Stomach (tissue), 19 donors: ENCODE measurements at places on chromosomes 3 and 15. TPM values are rescaled to one million over a fixed set of nuclear protein-coding genes. Genes with fewer than 3 reads are reported as not detected.

Gene PAQR9
- not detected for polyA plus RNA-seq

Gene GRK7
- polyA plus RNA-seq, result not detected

Gene DNASE1L3
- polyA plus RNA-seq, result 0.44 TPM

Gene CPNE4
- polyA plus RNA-seq, result 0.15 TPM

DNA sequence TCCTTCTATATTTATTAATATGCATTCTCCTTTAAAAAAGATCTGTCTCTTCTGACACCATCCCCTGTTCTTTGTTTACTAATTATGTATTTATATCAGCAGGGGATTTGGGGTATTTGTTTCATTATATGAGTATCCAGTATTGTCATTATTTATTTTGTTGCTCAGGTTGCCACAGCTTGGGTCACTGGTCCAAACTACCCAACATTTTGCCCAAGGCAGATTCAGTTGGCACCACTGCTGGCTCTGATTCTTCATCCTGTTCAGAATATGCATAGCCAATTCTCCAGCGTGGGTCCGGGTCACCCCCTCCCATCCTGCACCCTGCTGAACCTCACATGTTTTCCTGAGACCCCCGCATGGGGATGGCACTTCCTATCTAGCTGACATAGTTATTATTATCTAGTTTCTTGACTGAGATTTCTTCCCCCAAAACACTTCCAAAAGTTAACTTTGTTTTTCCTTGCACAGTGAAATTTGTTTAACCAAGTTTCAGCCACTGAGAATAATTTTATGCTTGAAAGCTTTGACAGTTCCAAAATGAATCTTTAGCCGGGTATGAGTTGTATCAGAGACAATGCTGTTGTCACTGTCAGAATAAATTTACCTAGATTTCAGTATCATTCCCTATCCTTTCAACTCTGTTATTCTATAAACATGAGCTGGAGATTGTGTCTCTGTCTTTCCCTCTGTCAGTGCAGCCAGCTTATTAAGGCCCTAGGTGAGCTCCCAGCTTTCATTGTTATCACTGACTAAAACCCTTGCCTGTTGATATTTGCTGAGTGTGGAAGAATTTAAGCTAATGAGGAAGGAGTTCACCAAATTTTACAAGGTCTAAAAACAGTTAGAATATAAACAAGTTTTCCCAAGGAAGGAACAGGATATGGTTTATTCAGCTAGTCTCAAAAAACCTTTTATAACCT is 70.3 kb downstream of the TGFBR2 start:
- peaks cover 86% of the 10 kb centered on the region for H3K36me3 ChIP-seq
- H3K4me1 ChIP-seq, result peaks cover 27% of the 10 kb centered on the region
- no peak overlapping the region for H3K4me3 ChIP-seq
- no peak for DNase-seq
- no peaks in the 10 kb centered on the region for H3K27me3 ChIP-seq

DNA sequence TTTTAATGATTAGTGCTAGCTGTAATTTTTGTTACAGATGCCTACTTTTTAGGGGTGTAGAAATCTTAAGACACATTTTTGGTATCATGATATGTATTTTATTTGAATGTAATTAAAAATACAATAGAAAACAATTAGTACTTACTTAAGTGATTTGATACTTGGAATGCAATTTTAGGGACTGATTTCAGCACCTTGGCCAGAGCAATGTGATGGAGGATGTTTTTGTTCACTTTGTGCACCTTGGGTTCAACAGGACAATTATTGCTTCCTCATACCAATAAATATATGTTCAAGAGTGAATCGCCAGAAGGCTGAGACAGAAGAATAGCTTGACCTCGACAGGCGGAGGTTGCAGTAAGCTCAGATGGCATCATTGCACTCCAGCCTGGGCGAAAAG is 22.3 kb downstream of the GMNC start:
- H3K27ac ChIP-seq, result no peak overlapping the region
- no peak overlapping the region for H3K4me3 ChIP-seq
- no peak for DNase-seq
- H3K36me3 ChIP-seq, result no peaks in the 10 kb centered on the region
- no peaks in the 10 kb centered on the region for H3K27me3 ChIP-seq
- no peaks in the 10 kb centered on the region for H3K4me1 ChIP-seq

GRCh38 chr3:154178172-154178571 is 57.0 kb downstream of the ARHGEF26 start:
- no peak overlapping the region for H3K27ac ChIP-seq
- H3K4me1 ChIP-seq, result peaks cover 56% of the 10 kb centered on the region
- no peak for DNase-seq

GRCh38 chr3:130528120-130528519 is 11.1 kb downstream of the COL6A6 start:
- H3K4me1 ChIP-seq, result no peaks in the 10 kb centered on the region
- H3K27me3 ChIP-seq, result no peaks in the 10 kb centered on the region
- H3K27ac ChIP-seq, result no peak overlapping the region

- DNase-seq, result no peak
- H3K27ac ChIP-seq, result no peak overlapping the region
- no peak overlapping the region for H3K4me3 ChIP-seq
- H3K27me3 ChIP-seq, result peaks cover 73% of the 10 kb centered on the region
Measured at GRCh38 chr3:126414961-126415660, 20.4 kb downstream of the CFAP100 start.

DNA sequence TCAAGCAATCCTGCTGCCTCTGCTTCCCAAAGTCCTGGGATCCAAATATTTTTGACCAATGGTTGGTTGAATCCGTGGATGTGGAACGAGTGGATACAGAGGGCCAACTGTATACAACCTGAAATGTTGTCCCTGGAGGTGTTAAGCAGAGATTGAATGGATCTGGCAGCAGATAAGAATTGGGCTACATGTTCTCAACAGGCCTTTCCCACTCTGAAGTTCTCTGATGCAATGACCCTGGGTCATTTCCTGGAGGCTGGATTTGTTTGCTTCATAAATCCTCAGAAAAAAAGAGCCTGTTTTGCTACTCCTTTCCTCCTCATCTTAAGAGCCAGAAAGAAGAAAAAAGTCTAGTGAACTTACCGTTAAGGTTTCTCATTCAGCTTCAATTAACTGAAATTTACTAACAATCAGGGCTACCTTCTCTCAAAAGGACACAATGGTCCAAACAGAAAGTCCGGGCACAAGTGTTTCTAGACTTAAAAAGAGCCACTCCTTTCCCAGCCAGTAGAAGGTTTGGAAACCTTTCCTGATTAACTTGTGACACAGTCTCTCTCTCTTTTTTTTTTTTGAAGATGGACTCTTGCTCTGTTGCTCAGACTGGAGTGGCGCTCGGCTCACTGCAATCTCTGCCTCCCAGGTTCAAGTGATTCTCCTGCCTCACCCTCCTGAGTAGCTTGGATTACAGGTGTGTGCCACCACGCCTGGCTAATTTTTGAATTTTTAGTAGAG is 6.5 kb downstream of the ARHGEF3 start:
- peaks cover 74% of the 10 kb centered on the region for H3K4me1 ChIP-seq
- DNase-seq, result peak; percentile 43
- H3K4me3 ChIP-seq, result no peak overlapping the region

DNA sequence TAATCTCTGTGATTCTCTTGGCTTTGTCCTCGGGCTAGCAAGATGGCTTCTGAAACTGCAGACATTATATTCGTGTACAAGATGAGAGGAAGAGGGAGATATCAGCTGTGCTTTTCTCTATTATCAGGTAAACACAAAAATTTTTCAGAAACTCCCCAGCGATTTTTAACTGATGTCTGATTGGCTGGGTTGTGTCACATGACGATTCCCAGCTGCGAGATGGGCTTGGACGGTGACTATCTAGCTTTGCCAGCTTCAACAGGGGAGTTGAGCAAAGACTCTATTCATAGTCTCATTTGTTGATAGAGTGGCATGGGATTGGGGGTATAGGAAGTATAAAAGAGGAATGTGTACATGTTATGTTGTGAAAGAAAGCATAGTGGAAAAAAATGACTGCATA is 248.8 kb upstream of the AZI2 start:
- H3K27ac ChIP-seq, result no peak overlapping the region
- DNase-seq, result no peak
- no peak overlapping the region for H3K4me3 ChIP-seq
- H3K27me3 ChIP-seq, result no peaks in the 10 kb centered on the region
- no peaks in the 10 kb centered on the region for H3K36me3 ChIP-seq
- no peaks in the 10 kb centered on the region for H3K4me1 ChIP-seq

DNA sequence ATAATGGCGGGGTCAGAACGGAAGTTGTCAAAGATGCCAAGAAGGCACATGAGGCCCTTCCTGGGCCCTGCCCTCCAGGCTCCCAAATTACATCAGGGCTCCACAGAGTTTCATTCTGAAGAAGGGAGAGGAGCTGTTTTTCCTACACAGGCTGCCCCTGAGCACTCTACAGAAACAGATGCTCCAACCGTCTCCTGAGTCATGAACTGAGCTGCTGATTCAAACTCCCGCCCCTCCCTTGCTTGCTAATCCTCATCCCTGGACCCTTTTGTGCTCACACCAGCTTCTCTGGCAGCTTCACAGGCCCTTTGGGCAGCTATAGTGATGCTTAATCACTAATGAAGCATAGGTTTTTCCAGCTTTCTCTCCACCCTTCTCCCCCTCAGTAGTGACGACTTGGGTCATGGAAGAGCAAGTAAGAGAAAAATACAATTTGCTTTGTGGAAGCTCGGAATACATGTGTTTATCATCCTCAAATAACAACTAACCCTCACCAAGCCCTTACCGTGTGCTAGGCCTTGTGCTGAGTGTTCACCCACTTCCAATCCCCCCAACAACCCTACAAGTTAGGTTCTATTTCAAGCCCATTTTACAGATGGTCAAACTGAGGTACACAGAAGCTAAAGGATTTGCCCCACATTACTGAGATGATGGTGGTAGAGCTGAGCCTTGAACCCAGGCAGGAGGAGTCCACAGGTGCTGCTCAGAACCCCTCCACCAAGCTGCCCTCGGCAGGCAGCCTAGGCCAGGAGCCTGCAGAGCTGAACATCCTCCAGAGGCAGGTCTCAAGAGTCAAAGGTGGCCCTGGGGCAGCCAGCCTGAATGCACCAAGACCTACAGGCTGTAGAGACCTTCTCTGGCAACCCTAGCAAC is 21.9 kb downstream of the MEGF11 start:
- H3K27ac ChIP-seq, result no peak overlapping the region
- no peaks in the 10 kb centered on the region for H3K4me1 ChIP-seq
- DNase-seq, result no peak
- no peak overlapping the region for H3K4me3 ChIP-seq

DNA sequence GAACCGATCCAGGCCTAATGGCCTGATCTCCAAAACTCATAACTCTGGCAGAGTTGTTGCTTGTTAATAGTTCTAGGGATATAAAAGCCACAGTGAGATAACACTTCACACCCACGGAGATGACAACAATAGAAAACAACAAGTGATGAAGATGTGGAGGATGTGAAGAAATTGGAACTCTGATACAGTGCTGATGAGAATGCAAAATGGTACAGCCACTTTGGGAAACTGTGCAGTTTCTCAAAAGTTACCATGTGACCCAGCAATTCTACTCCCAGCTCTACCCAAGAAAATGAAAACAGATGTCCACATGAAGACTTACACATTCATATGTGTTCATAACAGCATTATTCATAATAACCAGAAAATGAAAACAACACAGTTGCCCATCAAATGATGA is 3.8 kb downstream of the CMTM7 start:
- H3K36me3 ChIP-seq, result no peaks in the 10 kb centered on the region
- peaks cover 58% of the 10 kb centered on the region for H3K4me1 ChIP-seq
- no peak overlapping the region for H3K4me3 ChIP-seq
- H3K27ac ChIP-seq, result no peak overlapping the region
- DNase-seq, result no peak

GRCh38 chr15:52337198-52337853 is 41.7 kb upstream of the MYO5C start:
- no peak overlapping the region for H3K4me3 ChIP-seq
- H3K27ac ChIP-seq, result no peak overlapping the region
- peaks cover 36% of the 10 kb centered on the region for H3K36me3 ChIP-seq
- no peaks in the 10 kb centered on the region for H3K4me1 ChIP-seq
- no peak for DNase-seq
- H3K27me3 ChIP-seq, result no peaks in the 10 kb centered on the region

DNA sequence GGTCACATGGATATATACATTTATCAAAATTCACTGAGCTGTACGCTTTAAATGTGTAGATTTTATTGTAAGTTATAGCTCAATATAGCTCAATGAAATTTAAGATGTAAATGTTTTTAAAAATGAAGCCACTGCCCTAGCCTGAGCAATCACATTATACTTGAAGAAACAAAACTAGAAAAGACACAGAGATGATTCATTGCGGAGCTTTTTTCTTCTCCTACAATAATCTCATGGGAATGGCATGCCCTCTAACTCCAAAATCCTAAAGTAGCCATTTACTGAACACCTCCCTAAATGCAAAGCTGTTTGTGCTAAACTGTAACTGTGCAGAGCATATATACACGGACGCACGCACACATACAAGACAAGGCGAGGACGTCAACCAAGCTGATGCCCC is 84.2 kb downstream of the MYO9A start:
- no peak overlapping the region for H3K27ac ChIP-seq
- H3K27me3 ChIP-seq, result no peaks in the 10 kb centered on the region
- DNase-seq, result no peak
- H3K4me3 ChIP-seq, result no peak overlapping the region

DNA sequence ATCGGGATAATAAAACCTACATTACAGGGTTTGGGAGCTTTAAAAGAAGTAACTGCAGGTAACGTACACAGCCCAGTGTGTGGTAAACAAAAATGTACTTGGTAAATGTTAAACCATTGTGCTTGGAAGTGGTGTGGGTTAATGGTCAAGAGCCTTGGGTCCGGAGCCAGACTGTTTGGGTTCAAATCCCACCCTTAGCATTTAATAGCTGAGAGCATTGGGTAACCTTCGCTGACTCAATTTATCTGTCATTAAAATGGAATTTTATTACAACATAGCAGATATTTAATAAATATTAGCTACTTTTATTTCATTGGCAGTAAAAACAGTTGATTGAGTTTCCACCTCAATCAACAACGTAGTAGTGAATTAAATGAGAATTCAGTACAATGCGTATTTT is 1.5 kb downstream of the FSTL1 start:
- H3K4me3 ChIP-seq, result peak overlapping the region; percentile 69
- H3K27ac ChIP-seq, result peak overlapping the region; percentile 89
- H3K27me3 ChIP-seq, result no peaks in the 10 kb centered on the region
- no peak for DNase-seq
- H3K36me3 ChIP-seq, result no peaks in the 10 kb centered on the region

GRCh38 chr15:78873793-78874765 is 1.4 kb downstream of the MORF4L1 start:
- H3K4me3 ChIP-seq, result peak overlapping the region; percentile 80
- H3K36me3 ChIP-seq, result no peaks in the 10 kb centered on the region
- H3K27ac ChIP-seq, result peak overlapping the region; percentile 100
- no peaks in the 10 kb centered on the region for H3K27me3 ChIP-seq

DNA sequence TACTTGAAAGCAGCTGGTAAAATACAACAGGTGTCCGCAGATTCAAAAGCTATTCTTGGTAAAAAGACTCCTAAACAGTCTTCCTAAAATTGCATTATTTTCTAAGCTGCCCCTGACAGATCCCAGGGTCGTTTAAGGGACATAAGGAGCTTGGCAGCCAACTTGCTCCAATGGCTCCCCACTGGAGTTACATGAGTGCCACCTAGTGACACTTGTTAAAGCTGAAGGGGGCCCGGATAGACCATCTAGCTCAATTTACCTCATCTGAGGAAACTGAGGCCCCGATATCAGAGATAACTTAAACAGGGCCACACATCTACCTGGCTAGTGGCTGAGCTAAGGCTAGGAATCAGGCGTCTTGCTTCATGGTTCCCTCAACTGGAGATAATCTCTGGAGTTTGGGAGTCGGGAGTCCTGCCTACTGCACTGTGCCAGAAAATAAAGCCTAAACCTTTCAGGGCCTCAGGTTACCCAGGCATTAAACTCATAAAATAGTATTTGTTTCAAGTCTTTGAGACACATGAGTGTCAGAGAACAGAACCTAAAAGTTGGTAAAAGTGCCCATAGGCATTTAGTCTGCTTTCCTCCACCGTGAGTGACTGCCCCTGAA is 6.5 kb upstream of the TBC1D23 start:
- H3K27me3 ChIP-seq, result no peaks in the 10 kb centered on the region
- peak; percentile 47 for DNase-seq
- no peak overlapping the region for H3K4me3 ChIP-seq
- H3K27ac ChIP-seq, result peak overlapping the region; percentile 30
- H3K4me1 ChIP-seq, result no peaks in the 10 kb centered on the region
